ENCODE measurements at places on chromosomes 6 and 20.

- no peak for DNase-seq
Observed at GRCh38 chr6:139981768-139982181, 607.3 kb upstream of the CITED2 start.

GRCh38 chr6:115360602-115361325, 699.9 kb downstream of the FRK start:
- DNase-seq, result no peak

- no peak for DNase-seq
Observed at GRCh38 chr6:155455766-155456165, at the start of gene NOX3. NOX3 (minus strand) TSS chr6:155455839; CDS start chr6:155455800, 39 bp downstream.

- DNase-seq, result no peak
Observed at GRCh38 chr20:34299556-34300255, 3.4 kb downstream of the AHCY start.

- DNase-seq, result no peak
Observed at GRCh38 chr6:166318649-166319600, 10.7 kb upstream of the PRR18 start.

DNA sequence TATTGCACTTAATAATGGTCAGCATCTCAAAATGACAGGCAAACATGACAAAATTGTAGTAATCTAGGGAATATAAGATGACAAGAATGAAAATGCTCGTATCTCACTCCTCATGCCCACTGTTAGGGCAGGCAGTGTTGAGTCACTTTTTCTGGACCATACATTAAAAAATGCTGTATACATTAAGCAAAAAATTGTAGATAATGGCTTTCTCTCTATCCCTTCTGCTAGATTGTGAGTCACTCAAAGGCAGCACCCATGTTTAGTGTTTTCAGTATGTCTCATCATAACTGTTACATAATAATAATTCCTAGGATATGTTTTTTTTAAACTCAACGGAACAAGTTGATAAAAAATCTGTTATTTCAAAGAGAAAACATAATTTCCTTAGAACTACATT, 199.3 kb downstream of the TENT5A start:
- DNase-seq, result no peak

GRCh38 chr6:151285122-151285521, 45.4 kb downstream of the AKAP12 start:
- no peak for DNase-seq

DNA sequence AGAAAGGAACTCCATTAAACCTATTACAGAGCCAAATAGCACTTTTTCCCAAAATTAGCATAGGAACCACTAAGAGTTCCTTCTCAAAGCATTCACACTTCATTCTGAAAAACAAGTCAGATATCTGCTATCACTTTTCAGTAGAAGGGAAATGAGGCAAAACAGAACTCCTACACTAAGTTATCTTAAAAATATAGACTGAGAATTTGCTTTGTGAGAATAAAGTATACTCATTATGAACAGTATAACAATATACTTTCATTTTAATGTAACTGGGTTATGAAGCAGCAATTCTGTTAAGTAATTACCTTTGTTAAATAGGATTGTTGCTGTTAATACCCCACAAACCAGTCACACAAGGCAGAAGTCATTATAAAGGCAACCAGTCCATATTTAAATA, 8.7 kb downstream of the MTRF1L start:
- no peak for DNase-seq

DNA sequence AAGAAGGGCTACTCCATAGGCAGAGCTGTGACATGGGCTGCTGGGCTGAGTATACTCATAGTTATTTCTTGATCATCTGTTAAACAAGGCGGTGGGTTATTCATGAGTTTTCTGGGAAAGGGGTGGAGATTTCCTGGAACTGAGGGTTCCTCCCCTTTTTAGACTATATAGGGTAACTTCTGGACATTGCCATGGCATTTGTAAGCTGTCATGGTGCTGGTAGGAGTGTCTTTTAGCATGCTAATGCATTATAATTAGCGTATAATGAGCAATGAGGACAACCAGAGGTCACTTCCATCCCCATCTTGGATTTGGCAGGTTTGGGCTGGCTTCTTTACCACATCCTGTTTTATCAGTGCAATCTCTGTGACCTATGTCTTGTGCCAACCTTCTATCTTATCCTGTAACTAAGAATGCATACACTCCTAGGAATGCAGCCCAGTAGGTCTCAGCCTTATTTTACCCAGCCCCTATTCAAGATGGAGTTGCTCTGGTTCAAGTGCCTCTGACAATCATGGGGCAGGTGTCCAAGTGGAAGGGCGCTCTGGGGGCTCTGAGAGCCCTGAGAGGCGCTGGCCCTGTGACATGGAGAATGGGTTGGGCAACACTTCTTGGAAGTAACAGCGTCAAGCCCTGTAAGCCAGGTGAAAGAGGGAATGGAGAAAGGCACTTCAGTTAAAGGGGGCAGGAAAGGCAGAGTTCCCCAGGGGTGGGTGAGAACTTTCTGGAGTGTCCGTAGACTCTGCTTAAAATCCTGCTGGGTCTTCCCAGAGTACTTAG, 354.2 kb upstream of the SULF2 start:
- DNase-seq, result no peak

DNA sequence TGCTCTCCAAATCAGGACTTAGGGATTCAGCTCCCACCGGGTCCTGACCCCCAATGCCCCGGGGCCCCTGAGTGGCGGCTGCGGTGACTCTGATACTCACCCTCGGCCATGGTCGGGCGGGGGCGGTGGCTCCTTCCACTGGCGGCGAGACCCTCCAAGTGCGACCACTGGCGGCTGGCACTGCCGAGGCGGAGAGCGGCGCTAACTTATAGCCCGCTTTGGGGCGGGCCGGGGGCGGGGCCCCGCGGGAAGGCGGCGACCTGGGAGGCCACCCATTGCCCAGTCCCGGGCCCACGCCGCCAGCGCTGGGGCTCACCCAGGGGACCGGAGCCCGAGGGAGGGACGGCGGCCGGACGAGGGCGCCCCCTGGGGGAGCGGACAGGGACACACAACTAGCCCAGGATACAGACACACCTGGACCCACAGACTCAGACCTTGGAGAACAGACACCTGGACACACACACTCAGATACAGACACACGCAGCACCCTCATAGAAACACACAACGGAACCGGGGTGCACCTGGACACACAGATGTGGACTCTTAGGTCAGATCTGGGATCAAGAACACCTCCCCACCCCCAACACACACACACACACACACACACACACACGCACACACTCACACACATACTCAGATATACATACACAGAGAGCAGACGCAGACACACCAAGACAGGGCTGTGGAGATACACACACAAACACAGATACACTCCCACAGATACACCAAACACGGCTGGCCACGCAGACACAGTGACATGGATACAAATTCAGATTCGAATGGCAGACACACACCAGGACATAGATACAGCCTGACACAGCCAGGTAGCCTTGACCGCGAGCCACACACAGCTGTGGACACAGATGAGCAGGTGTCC, at the start of gene TGM2:
Gene TGM2, minus strand, starts transcription at position 182 of the 877 bp plus-strand sequence. Its CDS starts 72 bp downstream, at position 110.
- DNase-seq, result no peak

DNA sequence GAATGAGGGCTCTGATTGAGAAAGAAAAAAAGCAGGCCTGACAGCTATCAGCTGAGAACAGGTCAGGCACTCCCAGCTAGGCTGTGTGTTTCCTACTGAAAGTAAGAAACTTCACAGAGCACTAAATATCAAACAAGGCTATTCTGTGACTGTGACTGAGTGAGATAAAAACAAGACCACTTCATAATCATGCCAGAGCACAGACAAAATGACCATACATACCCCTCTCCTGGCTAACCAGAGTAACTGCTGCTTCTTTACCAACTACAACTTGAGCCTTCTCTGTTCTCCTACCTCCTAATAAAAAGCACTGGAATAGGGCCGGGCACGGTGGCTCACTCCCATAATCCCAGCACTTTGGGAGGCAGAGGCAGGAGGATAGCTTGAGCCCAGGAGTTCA, 6.8 kb upstream of the BTN1A1 start:
- no peak for DNase-seq

- DNase-seq, result no peak
Observed at GRCh38 chr6:36865835-36866234, 8.8 kb downstream of the PPIL1 start.

DNA sequence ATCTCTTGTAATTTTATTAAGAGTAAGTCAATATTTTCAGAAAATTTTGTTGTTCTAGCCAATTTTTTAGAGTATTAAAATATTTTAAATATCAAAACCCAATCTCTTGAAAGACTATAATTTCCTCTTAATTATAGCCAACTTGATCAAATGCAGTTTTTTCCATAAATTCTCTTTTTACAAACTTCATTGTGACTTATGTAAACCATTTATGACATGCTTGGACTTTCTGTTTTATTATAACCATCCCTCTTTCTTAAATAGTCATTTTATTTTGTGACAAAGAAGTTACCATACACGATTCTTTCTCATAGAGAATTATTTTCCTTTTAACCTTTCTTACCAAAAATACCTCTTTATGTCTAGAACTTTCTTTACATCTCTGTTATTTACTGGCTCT, 1075.5 kb downstream of the KHDRBS2 start:
- DNase-seq, result no peak

DNA sequence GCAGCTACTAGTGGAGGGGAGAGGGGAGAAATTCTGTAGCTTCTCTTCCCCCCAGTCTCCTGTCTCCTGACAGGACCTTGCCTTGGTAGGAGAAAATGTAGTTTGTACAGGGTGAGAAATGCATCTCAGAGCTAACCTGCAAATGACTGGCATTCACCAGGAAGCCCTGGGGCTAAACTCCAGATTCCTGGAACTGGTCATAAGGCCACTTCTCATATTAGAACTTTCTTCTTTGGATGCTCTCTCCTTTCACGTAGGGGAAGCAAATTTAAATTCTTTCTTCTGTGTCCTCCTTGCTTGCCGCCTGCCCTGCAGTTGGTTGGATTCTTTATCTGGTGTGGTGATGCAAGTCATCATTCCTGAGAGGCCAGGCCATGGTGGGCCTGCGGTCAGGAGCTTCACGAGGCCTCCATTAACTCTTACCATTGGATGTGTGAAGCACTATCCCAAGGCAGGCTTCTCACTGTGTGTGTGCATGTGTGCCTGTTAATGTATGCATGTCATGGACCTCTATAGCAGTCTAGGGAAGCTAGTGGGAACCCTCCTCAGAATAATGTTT, 182.0 kb downstream of the PHF3 start:
- DNase-seq, result no peak

DNA sequence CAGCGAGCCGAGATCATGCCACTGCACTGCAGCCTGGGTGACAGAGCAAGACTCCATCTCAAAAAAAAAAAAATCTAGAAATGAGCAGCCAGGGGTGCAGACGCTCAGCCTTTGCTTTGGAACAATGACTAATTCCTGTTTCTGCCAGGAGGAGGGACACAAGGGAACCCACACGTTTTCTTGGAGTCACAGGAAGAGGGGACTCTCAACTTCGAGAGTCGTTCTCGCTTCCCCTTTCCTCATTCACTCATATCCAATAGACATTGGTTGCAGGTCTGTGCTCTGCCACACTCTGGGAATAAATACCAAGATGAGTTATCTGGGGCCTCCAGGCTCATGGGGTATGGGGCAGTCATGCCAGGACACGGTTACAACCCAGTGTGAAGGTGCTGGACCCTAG, 91.5 kb upstream of the RREB1 start:
- DNase-seq, result no peak

- no peak for DNase-seq
Observed at GRCh38 chr20:2865630-2866029, 7.7 kb upstream of the PTPRA start.

DNA sequence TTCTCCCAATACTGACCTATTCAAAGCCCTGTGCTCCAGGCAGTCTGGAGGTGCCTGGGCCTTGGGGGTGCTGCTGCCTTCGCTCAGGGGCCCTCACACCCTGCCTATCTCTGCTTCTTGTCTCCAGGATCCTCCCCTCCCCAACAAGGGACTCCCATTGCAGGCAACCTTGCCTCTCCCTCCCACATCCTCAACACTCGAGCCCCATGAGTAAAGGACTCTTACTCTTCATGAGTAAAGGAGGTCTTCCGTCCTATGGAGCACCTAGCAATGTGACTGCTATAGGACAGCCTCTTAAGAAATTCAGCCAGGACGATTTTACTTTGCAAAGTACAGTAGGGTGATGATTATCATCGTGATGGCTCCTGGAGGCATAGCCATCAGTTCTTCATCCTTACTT, 24.5 kb downstream of the PLEKHG1 start:
- DNase-seq, result no peak

GRCh38 chr6:137728386-137729349, 138.4 kb upstream of the TNFAIP3 start:
- no peak for DNase-seq

- DNase-seq, result no peak
Observed at GRCh38 chr6:76435174-76435573, 362.7 kb upstream of the IMPG1 start.

- no peak for DNase-seq
Observed at GRCh38 chr6:14259594-14260152, 142.1 kb downstream of the CD83 start.

DNA sequence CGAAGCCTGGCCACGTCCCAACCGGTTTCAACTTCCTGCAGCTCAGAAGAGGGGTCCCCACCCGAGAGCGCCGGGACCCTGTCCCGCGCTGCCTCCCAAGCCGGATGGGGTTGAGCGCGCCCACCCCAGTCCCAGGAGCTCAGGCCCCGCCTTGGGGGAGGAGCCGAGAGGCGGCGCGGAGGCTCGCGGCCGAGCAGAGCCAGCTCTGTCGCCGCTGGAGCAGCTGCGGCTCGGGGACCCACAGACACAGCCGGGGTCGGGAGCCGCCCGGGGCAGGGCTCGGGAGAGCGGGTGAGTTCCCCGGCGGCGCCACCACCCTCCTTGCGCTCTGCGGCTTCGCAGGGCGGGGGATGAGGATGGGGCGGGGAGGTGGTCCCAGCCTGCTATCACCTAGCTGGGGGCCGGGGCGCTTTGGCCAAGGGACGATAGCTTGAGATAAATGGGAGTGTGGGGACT, at the start of gene PPP1R16B:
Gene PPP1R16B, plus strand, starts transcription at position 196 of the 456 bp plus-strand sequence. CDS start 30,229 bp downstream, outside the sequence.
- DNase-seq, result no peak

GRCh38 chr6:130810307-130811030, 16.7 kb upstream of the SMLR1 start:
- no peak for DNase-seq

DNA sequence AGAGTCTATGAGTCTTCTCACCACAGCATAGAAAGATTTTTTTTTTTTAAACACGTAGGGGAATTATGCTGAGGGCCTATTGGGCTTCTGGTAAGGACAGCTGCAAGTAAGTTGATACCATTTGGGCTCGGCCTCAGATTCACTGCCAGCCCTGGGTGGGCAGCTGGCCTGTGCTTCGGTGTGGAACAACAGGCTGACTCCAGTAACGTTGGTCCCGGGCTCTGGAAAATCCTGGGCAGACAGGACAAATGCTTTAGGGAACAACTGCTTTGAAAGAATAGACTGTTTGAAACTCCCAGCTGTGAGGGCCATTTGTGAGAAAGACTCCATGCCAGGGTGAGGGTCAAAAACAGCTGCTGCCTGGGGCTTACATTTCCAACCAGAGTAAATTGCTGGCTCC, 366.5 kb downstream of the QKI start:
- DNase-seq, result no peak

Data from suprapubic skin (tissue), 4 donors.